ENCODE measurements at places on chromosomes 11 and 22.

- no peak for DNase-seq
Observed at GRCh38 chr22:49355211-49355920, 472.3 kb downstream of the BRD1 start.

DNA sequence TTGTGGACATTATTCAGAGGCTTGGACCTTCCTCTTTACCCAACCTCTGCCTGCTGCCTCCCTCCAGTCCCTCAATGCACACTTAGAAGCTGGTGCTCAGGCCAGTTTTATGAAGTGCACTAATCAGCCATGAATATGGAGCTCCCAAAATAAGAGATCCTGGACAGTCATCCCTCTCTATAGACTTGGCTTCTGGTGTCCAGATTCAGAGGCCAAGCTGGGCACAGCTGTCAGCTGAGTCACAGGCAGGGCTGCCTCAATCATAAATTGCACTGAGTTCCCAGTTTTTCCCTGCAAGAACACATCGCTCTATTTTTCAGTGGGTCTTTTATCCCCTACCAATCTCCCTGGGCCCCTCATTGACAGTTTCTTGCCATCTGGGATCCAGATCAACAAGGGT is 161.7 kb upstream of the CADM1 start:
- no peak for DNase-seq

DNA sequence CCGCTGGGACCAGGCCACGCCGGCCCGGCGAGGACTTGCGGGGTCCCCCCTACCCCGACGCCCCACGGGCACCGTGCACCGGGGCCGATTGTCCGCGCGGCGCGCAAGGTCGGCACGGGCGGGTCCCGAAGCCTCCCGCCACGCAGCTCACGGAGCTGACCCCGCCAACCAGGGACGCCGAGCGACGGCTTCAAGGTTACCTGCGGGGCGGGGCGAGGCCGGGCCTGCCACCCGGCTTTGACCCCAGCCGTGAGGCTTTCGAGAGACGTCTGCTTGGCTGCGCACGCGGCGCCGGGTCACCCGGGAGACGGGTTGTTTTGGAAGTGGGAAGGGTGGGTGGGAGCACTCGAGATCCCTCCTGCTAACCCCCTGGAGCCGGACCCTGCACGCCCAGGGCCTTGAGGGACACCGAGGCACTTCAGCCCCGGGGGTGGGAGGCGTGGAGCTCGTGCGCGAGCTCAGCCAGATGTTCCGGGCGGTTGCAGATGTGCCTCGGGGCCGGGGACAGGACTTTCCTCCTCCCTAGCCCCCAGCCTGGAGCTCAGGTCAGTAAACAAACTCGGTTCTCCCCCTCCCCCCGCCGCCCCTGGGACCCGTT is 3.2 kb upstream of the WNT11 start:
- no peak for DNase-seq

DNA sequence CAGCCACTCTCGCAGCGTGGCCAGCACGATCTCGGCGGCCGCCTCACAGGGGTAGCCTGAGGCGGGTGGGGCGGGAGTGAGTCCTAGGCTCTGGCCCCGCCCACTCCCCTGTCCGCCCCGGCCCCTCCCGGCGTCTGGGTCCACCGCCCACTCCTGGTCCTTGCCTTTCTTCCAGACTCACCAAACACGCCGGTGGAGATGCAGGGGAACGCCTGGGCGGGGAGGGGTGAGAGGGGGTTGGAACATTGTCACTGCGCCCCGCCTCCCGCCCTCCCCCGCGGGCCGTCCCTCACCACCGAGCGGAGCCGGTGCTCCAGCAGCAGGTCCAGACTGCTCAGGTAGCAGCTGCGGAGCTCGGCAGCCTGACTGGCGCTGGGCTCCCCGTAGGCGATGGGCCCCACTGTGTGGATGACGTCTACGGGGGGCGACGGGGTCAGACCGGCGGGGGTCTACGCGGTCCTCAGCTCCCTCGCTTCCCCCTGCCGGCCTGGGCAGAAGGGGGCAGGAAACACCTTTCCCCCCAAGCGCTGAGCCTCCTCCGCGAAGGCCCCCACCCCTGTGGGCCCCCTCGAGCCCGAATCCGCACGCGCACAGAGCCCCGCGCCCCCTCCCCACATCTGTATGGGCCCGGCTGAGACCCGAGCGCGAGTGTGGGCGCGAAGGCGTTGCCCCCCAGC is 13.2 kb downstream of the OTUB1 start:
- DNase-seq = no peak
